ENCODE measurements at places on chromosomes 13 and 19.

DNA sequence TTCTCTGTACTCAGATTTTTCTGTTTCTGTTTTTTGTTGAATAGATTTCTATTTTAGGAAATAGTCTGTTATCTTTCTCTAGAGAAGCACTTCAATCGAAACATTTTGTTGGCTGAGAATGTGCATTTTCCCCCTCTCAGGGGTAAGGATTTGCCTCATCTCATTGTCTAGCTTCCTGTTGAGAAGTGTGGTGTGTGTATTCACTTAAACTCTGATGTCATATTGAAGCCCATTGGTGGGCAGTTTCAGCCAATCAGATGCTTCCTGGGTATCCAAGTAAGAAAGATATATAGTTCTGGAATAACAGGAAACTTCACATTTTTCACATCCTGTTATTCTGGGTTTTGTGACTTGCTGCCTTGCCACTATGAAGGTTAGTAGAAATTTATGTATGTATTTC, 87.6 kb downstream of the ARHGEF7 start:
- DNase-seq = peak; percentile 46

- DNase-seq = peak; percentile 34
Measured at GRCh38 chr13:46660416-46660815, 107.4 kb downstream of the LRCH1 start.

GRCh38 chr13:85313761-85314503, 485.3 kb downstream of the SLITRK6 start:
- no peak for DNase-seq

DNA sequence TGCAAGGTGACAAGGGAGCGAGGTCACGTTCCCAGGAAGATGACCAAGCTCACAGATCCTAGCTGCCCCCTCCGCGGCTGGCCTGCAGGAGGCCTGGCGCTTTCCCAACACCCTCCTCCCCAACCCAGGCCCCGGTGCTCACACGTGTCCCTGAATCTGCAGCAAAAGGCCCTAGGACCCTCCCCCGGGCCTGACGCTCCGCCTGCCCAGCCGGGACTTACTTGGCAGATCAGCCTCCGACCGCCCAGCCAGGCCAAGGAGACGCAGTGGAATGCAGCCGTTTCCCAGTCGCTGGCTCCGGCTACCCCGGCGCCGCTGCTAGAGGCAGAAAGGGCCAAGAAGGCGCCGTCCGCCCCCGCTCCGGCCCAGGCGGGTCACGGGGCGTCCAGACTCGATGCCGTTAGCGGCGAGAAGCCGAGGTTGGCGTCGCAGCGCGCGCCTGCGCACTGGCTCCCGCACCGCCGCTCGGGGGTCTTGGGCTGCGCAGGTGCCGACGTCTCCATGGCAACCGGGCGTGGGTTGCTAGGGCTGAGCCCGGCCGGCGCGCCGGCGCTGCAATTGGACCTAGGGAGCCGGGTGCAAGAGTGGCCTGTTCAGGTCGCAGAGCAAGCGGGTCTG, at the start of gene PNMA8A:
TSS of gene PNMA8A (minus strand) at position 448 of the 618 bp plus-strand sequence. CDS start 528 bp downstream, outside the sequence.
- no peak for DNase-seq

DNA sequence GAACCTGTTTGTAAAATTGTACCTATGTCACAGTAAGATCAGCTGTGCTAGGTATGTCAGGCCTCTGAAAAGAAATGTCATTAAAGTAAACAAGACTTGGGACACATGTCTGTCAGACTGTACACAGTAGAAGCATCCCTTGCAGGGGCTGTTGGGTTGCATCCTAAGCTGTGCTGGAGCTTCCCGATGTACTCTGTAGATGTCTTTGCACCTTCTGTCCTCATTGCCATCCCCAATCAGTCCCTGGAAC, 48.7 kb upstream of the GPR183 start:
- DNase-seq = no peak

DNA sequence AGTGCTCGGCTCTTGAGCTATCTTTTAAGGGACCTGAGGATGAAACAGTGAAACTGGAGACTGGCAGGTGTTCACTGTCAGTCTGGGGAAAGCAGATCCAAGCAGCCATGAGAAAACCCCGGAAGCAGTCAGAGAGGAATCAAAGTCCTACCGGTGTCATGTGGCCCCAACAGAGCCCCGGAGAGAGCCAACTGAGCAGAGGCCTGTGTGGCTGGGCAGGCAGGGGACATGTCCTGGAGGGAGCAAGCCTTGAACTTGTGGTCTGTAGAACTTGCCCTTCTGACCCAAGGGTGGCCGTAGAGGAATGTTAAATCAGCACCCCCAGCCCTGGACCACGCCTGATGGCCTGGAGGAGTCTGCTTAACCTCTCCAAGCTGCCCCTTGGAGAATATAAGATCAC, 113.7 kb upstream of the ZNF507 start:
- no peak for DNase-seq

- no peak for DNase-seq
Measured at GRCh38 chr19:42003506-42004294, 9.7 kb upstream of the ATP1A3 start.

- peak; percentile 62 for DNase-seq
Measured at GRCh38 chr13:73849292-73849691, 284.9 kb downstream of the KLF12 start.

- DNase-seq = no peak
Measured at GRCh38 chr13:106796280-106797047, 228.5 kb upstream of the ARGLU1 start.

GRCh38 chr13:48317511-48318376, 14.2 kb downstream of the RB1 start:
- DNase-seq = no peak

GRCh38 chr19:14479975-14480699, 5.0 kb upstream of the PTGER1 start:
- DNase-seq = peak; percentile 74

DNA sequence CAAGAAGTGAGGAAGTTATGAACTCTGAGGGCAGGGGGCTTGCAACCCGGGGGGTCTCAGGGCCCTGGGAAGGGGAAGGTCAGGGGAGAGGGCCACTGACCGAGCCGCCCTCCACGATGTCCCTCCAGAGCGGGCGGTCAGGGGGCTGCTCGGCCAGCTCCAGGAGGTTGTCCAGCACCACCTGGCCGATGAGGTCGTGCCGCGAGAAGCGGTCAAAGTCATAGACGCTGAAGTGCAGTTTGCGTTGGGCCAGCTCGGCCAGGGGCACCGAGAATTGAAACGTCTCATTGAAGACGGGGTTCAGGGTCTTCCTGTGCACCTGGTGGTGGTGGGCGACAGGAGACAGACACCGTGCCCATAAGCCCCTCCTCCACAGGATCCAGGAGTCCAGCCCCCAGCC, 10.5 kb downstream of the SYT3 start:
- no peak for DNase-seq

GRCh38 chr19:2186071-2186846, 22.5 kb downstream of the DOT1L start:
- no peak for DNase-seq

DNA sequence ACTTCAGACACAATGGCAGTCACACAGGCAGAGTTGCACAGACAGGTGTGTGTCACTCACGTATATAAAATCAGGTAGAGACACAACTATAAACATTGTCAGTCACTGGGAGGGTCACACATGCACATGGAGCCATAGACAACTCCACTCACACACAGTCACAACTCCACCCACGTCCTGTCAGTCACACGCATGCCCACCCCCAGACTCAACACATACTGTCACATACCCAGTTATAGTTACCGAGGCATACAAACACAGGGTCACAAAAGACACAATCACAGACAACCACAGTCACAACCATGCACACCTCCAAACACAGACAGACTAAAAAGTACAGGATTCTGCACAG, 1.5 kb downstream of the NUMBL start:
- no peak for DNase-seq

GRCh38 chr13:48233889-48234488, 983 bp downstream of the ITM2B start:
- DNase-seq = no peak

DNA sequence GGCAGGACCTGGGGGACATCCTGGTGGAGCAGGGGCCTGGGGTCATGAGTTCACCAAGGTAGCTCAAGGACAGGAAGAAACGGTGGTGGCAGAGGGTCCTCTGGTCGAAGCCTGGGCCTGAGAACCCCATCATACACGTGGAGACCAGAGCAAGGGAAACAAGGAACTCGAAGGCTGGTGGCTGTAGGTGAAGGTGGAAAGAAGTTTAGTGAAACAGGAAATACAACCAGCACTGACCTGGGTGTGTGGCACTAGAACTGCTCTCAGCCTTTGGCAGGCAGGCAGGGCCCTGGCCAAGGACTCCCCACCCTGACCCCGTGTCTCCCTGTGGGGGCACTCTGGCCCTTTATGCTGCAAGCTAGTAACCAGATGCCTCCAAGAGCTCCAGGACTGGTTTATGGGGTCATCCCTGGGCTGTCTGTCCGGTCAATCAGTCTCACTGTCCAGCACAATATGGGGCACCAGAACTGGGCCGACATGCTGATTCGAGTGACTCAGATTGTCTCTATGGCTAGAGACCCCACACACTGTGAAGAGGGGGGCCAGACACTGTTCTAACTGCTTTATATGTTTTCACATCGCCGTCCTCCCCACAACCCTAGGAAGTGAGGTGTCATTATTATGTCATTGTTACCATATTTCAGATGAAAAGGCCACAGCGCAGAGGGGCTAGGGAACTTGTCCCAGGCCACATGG, 3.8 kb downstream of the COX6B2 start:
- no peak for DNase-seq

Measured in hematopoietic multipotent progenitor cell treated with erythropoietin and hydrocortisone succinate and interleukin-3 and kit ligand, for 4 days (in vitro differentiated cells).